CD4-positive, alpha-beta T cell treated with Interleukin-4 for 1 hour (primary cell): ENCODE measurements at places on chromosomes 7 and 10.

GRCh38 chr7:151212626-151213025, 2.3 kb upstream of the H2BK1 start:
- no peak for DNase-seq

- DNase-seq: no peak
These were observed 23.8 kb downstream of the DLD start for GRCh38 chr7:107914831-107915230.

DNA sequence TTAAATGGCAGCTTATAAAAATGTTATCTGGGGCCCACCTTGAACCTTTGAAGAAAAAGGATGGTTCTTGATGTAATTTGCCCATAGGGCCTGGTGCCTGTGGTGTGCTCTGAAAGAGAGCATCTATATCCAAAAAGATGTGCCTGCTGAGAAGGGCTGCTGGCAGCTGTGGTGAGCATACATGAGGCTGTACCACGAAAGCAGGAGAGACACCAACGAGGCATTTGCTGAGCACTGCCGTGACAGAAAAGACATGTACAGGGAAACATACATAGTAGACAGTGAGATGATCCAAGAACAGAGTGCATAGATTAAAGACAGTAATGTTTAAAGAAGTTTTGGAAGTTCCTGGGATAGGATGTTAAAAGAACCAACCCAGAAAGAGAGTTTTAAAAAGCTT, 664.5 kb downstream of the PHTF2 start:
- no peak for DNase-seq

GRCh38 chr10:12943425-12943824, 58.1 kb downstream of the CCDC3 start:
- DNase-seq: no peak

- no peak for DNase-seq
These were observed 242.3 kb downstream of the GLI3 start for GRCh38 chr7:41994746-41995110.

DNA sequence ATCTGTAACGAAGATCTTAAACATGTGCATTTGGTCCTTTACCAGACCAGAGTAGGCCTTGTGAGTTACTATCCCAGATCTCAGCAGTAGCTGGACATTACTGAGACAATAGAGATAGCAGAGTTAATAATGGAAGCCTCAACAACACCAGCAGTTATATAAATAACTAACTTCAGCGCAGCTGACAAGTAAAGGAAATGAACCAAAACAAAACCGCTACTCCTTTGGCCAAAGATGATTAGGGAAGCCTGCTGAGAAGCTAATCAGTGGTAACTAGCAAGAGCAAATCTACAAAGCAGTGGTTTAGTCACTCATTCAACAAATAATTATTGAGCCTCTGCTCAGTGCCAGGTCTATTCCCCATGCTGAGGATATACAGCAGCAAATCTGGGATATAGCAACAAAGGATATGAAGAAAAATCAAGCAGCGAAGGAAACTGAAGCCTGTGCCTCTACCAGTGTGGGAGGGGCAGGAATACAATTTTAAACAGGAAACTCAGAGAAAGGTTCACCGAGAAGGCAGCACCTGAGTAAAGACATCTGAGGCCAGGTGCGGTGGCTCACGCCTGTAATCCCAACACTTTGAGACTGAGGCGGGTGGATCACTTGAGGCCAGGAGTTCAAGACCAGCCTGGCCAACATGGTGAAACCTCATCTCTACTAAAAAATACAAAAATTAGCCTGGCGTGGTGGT, 103.6 kb downstream of the ELMO1 start:
- peak; percentile 39 for DNase-seq

DNA sequence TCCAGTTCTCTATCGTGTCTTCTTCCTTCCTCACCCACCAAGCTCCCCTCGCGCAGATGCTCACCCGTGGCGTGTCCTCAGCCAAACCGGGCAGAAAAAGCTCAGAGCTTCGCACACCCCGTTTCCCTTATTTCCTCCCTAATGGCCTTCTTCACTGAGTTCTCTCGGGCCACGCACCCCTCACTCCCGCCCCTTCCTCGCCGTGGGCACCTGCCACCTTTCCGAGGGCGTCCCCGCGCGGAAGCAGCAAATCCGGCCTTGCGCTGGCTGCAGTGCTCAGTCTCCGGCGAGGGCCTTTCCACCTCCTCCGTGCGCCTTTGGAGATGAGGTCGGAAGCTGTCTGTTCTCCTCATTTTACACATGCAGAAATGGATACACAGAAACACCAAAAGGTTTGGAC, 12.4 kb upstream of the CALML3 start:
- DNase-seq: no peak

DNA sequence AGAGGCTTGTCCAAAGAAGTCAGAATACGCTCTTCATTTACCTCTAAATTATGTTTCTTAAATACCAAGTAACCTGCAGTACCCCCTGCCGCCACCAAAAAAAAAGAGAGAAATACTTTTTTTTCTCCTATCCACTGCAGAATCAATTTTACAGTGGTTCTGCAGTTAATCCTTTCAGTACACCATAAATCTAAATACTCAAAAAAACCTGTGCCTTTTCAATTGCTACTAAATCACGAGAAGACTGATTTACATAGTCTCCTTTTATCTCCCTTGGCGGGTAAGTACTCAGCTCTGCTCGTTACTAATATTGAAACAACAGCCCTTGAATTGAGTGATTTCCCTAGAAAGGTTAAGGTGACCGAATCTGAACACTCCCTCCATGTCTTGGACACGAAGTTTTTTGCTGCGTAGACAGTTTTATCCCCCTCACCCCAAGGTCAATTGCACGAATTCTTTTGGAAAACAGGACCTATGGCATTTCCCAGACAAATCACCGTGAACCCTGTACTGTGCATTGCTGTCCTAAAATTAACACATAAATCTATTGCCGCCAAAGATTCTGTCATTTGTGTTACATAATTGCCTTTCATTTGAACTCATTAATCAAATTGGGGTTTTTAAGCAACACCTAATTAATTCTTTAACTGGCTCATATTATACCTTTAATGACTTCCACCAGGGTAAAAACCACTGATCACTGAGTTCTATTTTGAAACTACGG, 512 bp upstream of the VIM start:
- peak; percentile 67 for DNase-seq

DNA sequence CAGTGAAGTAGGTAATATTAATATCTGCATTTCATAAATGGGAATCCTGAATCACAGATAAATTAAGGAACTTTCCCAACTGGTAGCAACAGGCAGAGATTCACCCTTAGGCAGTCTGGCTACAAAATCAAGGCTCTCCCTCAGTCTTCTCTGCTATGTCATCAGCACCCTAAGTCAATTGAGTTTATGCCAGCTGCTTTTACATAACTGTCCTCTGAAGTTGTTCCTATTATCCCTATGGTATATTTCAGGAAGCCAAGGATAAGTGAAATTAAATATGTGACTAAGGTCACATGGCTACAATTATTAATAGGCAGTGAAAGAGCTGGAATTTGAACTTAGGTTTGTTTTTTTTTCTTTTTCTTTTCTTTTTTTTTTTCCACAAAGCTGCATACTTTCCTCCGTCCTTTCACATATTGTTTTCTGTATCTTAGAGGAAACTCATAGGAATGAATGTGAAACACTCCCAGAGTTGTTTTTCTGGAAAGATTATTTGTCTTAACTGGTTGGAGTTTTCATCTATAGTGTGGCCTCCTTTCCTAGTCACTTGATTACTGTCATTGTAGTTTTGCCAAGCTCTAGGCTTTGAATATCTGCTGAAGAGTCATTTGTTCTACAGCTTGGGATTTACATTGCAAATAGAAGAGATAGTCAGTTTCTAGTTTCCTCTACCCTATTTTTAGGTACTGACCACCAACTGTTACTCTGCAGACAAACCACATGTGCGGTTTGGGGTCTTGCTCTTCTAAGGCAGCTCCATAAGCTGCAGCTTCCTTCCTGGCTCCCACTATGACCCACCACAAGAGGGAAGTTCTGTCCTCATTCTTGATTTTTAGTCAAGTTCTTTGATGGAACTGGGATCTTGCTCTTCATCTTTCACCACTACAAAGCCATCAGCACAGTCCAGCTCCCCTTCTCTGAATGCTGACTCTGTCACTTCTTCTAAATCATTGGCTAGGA, 338.0 kb upstream of the KIAA1217 start:
- DNase-seq: no peak

DNA sequence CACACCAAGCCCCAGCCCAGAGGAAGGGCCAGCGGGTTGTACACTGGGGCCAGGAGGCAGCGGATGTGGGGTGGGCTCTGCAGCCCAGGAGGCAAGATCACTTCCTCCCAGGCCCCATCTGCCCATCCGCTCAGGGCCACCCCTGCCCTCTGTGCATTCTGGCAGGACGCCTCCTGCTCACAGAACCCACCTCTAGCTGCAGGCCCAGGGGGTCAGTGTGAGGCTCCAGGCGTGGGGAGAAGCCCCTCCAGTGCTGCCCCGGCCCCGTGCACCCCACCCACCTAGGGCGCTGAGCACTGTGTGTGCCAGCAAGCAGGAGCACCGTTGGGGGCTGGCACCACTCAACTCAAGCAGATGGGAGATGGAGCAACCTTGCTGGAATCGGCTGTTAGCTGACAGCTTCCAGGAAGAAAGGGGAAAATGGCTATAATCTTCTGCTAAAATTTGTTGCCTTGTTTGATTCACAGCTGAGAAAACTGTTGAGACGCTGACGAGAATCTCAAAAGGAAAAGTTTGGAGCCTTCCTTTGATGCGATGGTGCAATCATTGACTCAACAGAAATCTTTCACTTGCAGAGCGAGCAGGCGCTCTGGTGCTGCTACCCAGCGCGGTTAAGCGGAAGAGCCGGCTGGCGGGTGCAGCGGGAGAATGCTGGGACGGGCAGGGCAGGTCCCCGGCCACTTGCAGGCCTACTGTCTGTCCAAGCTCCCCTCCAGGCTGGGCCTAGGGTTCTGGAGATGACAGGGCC, 276.1 kb downstream of the ELFN1 start:
- no peak for DNase-seq

DNA sequence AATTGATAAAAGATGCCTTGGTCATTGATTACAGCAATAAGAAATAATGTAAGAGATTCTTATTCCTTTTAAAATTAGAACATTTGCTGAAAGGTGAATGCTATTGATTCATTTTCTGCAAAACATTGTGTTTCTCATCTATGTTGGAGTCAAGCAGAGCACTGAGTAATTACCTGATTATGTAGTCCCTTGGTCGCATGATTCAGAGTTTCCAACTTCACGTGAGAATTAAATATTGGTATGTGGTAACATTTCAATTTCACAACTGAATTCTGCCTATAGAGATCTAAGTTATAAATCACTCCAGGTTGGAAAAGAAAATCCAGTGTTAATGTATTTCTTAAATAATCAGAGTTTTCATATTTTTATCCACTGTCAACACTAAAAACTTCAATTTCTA, 701.4 kb downstream of the PHTF2 start:
- DNase-seq: no peak

- no peak for DNase-seq
These were observed 108.3 kb downstream of the AOAH start for GRCh38 chr7:36615852-36616540.

DNA sequence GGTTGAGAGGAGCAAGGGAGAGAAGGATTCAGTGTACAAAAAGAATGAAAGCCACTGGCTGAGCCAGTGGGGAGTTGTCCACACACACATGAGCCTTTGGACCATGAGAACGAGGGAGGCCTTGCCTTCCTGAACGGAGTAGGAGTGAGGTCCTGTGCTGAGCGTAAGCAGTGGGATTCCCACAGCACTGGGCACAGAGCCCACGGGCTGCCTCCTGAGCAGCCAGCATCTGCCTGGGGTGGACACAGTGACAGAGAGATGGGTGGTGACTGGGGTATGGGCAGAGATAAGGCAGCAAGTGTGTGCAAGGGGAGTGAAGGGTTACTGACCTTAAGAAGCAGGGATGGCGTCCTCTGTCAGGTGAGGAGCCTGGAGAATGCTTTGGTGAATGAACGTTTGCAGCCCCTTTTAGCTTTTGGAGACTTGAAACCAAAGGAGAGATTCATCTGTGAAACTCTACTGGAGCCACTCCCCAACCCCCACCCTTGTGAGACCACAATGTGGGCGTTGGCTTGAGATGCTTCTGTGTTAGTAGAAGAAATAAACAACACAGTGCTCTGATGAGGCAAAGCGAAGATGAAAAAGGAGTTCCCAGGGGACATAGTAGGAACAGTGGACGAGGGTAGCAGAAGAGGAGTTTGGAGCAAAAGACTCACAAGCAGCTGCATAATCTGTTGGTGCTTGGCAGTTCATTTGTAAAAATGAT, 56.5 kb downstream of the FIGNL1 start:
- peak; percentile 75 for DNase-seq

- DNase-seq: no peak
These were observed 38.3 kb upstream of the SRGN start for GRCh38 chr10:69049566-69049961.

DNA sequence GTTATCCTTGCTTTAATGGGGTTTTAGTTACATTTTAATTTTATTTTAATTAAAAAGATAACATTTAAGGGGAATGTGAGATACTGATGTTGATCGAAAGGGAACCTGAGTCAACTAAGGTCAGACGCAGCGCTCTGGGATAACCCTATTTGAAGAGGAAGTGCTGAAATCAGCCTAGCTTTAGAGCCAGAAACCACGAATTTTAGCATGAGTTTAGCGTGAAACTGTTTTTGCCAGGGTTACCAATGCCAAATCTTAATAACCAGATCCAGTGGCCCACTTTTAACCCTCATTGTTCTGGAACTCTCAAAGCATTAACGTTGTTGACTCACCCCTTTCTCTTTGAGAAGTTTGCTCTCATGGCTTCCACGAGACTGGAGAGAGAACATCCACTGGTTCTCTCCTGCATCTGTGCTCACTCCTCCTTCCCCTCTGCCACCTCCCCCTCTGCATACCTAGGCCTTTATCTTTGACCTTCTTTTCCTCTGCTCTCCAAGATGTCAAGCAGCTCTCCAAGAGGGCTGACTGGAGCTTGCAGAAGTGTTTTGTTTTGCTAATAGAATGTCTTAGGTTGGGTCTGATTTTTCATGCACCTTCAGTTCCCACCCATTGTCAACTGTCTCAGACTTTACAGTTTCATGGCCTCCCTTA, 198.3 kb upstream of the CELF2 start:
- no peak for DNase-seq

DNA sequence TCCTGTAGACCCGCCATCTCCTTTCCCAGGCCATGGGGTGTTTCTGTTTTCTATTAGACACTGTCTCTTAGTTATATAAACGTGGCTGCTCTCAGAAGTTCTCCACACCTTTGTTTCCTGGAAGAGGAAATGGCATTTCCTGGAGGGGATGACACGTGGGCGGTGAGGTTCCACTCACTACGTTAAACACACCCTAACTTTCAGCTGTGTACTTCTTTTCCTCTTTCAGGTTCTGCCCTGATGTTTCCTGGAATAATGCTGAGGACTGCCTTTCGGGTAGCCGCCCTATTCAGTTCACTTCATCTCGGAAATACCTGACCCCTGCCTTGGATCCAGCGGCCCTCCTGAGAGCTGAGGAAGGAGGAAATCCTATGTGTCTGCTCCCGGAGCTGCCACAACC, 3.4 kb upstream of the PRKCQ start:
- DNase-seq: peak; percentile 87

GRCh38 chr7:105678811-105679495, 97.7 kb upstream of the EFCAB10 start:
- peak; percentile 25 for DNase-seq
